ENCODE measurements at places on chromosomes 4 and X. TPM values are rescaled to one million over a fixed set of nuclear protein-coding genes. Genes with fewer than 3 reads are reported as not detected.
A peak's percentile ranks its signal among the peaks of the same experiment; 100 is the strongest.

DNA sequence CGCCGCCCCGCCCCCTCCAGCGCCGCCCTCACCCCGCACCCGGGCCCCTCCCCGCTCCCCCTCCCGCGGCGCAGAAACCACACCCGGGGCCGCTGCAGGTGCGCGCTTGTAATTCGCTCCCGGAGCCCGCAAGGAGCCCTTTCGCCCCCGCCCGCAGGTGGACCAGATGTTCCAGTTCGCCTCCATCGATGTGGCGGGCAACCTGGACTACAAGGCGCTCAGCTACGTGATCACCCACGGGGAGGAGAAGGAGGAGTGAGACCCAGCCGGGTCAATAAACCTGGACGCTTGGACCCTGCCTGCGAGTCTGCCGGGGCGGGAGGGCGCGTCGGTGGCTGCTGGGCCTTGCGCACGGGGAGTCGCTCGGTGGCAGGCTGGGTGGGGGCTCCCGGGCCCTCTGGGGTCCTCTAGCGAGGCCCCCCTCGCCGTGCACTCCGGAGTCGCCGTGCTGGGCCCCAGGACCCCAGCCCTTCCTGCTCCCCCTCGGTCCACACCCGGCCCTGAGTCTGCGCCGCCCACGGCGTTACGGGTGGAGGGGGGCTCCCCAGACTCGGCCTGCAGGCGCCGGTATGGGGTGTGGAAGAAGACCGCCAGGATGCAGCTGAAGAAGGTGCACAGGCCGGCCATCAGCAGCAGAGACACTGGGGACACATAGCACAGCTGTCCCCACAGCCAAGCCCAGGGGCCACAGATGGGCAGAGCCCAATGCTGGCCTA is 7.1 kb downstream of the SLC49A3 start:
- no peak for DNase-seq
- H3K36me3 ChIP-seq = no peaks in the 10 kb centered on the region
- no peaks in the 10 kb centered on the region for H3K27me3 ChIP-seq
- no peak overlapping the region for H3K27ac ChIP-seq

- H3K4me3 ChIP-seq = no peak overlapping the region
- no peak overlapping the region for H3K27ac ChIP-seq
- no peaks in the 10 kb centered on the region for H3K36me3 ChIP-seq
Observed at GRCh38 chrX:100924375-100924774, 4.3 kb downstream of the XKRX start.

- no peaks in the 10 kb centered on the region for H3K36me3 ChIP-seq
- DNase-seq = no peak
- H3K4me1 ChIP-seq = no peaks in the 10 kb centered on the region
- no peaks in the 10 kb centered on the region for H3K27me3 ChIP-seq
- H3K4me3 ChIP-seq = no peak overlapping the region
Observed at GRCh38 chr4:118173956-118174725, 139.9 kb downstream of the NDST3 start.

GRCh38 chr4:185550933-185551332 is 15.6 kb upstream of the PDLIM3 start:
- no peak overlapping the region for H3K4me3 ChIP-seq
- no peaks in the 10 kb centered on the region for H3K27me3 ChIP-seq
- no peaks in the 10 kb centered on the region for H3K36me3 ChIP-seq

DNA sequence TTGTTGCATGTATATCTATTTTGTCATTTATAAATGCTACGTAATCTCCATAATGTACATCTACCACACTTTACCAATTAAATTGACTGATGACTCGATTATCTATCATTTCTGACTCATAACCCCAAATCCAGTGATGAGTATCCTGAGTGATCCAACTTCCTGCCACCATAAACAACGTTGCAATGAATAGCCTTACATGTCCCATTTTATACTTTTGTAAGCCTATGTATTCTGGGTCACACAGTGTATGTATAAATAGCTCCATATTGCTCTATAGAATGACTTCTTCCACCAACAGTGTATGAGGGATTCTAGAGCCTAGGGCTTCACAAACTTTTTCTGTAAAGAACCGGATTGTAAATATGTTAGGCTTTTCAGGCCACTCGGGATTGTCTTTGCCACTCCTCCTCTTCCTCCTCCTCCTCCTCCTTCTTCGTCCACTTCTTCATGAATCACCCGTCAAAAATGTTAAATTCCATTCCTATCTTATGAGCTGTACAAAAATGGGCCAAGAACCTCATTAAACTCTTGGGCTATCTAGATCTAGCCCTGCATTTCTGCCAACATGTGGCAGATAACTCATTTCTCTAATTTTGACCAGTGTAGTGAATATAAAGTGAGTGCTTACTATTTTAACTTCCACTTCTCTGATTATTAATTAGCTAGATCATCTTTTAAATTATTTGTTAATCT is 672.2 kb upstream of the AMOT start:
- H3K4me1 ChIP-seq = no peaks in the 10 kb centered on the region
- H3K27me3 ChIP-seq = no peaks in the 10 kb centered on the region

DNA sequence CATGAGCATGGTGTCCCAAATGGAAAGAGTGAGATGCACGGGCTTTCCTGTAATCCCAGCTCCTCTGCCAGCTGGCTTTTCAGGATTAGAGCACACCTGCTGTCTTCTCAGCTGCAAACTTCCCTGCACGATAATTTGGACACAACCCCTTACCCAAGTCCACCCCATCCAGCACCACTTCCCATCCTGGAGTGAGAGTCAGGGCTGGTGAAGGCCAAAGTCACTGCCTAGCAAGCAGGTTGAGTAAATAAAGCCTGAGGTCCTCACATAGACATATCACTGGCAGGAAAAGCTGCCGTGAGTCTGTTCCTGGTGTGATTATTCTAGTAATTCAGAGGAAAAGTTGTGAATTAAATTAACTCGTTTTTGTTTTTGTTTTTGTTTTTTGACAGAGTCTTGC is 113.9 kb upstream of the MBNL3 start:
- H3K4me3 ChIP-seq = no peak overlapping the region
- H3K27me3 ChIP-seq = no peaks in the 10 kb centered on the region
- no peak overlapping the region for H3K27ac ChIP-seq
- H3K36me3 ChIP-seq = no peaks in the 10 kb centered on the region
- H3K4me1 ChIP-seq = no peaks in the 10 kb centered on the region

DNA sequence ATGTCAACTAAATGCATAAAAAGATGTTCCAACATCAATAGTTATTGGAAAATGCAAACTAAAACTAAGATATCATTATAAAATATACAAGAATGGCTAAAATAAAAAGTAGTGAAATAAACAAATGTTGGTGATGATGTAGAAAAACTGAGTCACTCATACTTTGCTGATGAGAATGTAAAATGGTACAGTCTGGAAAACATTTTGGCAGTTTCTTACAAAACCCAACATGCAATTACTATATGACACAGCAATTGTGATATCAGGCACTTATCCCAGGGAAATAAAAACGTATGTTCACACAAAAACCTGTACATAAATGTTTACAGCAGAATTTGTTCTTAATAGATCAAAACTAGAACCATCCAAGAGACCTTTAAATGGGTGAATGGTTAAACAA is 182.6 kb downstream of the RTL9 start:
- DNase-seq = no peak
- no peak overlapping the region for H3K4me3 ChIP-seq
- H3K27me3 ChIP-seq = no peaks in the 10 kb centered on the region
- no peaks in the 10 kb centered on the region for H3K36me3 ChIP-seq
- H3K4me1 ChIP-seq = no peaks in the 10 kb centered on the region
- no peak overlapping the region for H3K27ac ChIP-seq

DNA sequence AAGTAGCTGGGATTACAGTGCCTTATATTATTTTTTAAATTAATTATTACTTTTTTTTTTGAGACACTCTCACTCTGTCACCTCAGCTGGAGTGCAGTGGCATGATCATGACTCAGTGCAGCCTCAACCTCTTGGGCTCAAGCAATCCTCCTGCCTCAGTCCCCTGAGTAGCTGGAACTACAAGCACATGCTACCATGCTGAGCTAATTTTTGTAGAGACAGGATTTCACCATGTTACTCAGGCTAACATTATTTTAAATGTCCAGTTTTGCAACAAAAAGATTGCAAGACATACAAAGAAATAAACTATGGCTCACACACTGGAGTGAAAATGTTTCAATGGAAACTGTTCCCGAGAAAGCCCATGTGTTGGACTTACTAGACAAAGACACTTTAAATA is 59.2 kb downstream of the MND1 start:
- H3K4me3 ChIP-seq = no peak overlapping the region
- no peaks in the 10 kb centered on the region for H3K36me3 ChIP-seq
- no peaks in the 10 kb centered on the region for H3K27me3 ChIP-seq
- no peaks in the 10 kb centered on the region for H3K4me1 ChIP-seq

GRCh38 chr4:120881351-120881750 is 41.2 kb downstream of the PRDM5 start:
- no peaks in the 10 kb centered on the region for H3K27me3 ChIP-seq
- H3K4me1 ChIP-seq = peaks cover 5% of the 10 kb centered on the region
- no peak overlapping the region for H3K4me3 ChIP-seq
- no peak overlapping the region for H3K27ac ChIP-seq
- DNase-seq = no peak

DNA sequence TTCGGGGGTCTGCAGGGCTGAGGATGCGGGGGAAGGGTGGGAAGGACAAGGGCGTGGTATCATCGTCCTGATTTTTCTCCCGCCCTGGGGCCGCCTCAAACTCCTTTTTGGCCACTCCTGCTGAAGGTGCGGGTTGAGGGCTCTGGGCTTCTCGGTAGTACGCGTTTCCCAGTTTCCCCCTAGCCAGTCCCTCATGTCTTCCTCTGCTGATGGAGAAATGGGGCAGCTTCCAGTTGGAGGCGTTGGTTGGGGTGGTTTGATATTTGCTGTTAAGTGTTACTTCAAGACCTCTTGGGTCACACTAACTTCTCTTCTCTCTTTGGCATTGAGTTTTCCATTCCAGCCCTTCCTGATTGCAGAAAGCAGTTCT is 482 bp downstream of the GSTCD start:
- H3K4me1 ChIP-seq = peaks cover 1% of the 10 kb centered on the region
- H3K27ac ChIP-seq = peak overlapping the region; percentile 65
- peak overlapping the region; percentile 89 for H3K4me3 ChIP-seq
- H3K27me3 ChIP-seq = no peaks in the 10 kb centered on the region
- no peaks in the 10 kb centered on the region for H3K36me3 ChIP-seq
- DNase-seq = no peak

- no peak overlapping the region for H3K27ac ChIP-seq
- H3K4me1 ChIP-seq = no peaks in the 10 kb centered on the region
- H3K27me3 ChIP-seq = no peaks in the 10 kb centered on the region
- no peaks in the 10 kb centered on the region for H3K36me3 ChIP-seq
Observed at GRCh38 chr4:15294202-15294601, 133.6 kb upstream of the C1QTNF7 start.

DNA sequence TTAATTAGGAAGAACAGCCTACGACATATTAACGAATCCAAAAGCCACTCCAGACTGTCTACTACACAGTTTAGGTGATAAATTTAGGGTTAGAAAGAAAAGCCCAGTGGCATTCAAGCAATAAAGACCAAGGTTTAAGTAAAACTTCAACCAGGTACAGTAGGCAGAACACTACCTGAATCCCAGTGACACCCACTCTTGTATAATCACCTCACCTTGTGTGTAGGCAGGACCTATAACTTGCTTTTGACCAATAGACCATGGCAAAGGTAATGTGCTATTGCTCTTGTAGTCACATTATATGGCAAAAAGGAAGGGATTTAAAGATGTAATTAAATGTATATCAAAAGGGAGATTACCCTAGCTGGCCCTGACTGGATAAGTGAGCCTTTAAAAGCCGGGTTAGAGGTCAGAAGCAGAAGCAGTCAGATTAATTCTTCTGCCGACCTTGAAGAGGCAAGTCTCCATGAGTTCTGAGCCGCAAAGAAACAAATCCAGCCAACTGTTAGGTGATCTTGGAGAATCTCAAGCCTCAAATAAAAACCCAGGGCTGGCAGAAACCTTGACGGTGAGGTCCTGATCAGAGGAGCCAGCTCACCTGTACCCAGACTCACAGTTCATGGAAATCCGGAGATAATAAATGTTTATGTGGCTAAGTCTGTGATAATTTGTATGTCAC is 8.8 kb downstream of the FSTL5 start:
- no peaks in the 10 kb centered on the region for H3K4me1 ChIP-seq
- H3K4me3 ChIP-seq = no peak overlapping the region
- H3K27ac ChIP-seq = no peak overlapping the region
- no peaks in the 10 kb centered on the region for H3K36me3 ChIP-seq

DNA sequence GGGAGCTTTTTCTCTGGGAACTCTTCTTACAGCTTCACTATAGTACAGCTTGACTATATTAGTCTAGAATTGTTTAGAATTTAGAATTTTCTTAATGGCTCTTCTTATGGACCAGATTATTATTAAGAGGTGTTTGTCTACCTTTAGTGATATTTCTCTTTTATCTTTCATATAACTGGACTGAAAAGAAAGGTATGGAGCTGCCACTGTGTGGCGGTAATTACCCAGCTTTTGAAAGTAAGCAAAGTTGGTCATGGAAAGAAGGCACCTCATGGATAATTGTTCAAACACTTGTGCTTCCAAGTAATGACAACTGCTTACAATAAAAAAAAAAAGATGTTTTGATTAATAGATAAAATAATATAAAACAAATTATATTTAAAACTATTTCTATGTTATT is 1112.5 kb downstream of the TECRL start:
- DNase-seq = no peak
- H3K36me3 ChIP-seq = no peaks in the 10 kb centered on the region
- no peak overlapping the region for H3K27ac ChIP-seq
- H3K27me3 ChIP-seq = peaks cover 3% of the 10 kb centered on the region

- no peaks in the 10 kb centered on the region for H3K27me3 ChIP-seq
- no peak for DNase-seq
- H3K36me3 ChIP-seq = no peaks in the 10 kb centered on the region
- H3K4me1 ChIP-seq = no peaks in the 10 kb centered on the region
- no peak overlapping the region for H3K27ac ChIP-seq
Observed at GRCh38 chr4:58325070-58325469, 1214.9 kb upstream of the IGFBP7 start.

The TMSB15C gene
- total RNA-seq = 3.6 TPM

The TMSB15B gene
- total RNA-seq = 11.8 TPM

The UGT2A3 gene
- total RNA-seq = not detected

The LRIT3 gene
- 0.35 TPM for total RNA-seq

The MAGEB2 gene
- total RNA-seq = not detected

The GLRA2 gene
- total RNA-seq = not detected

The NSG1 gene
- total RNA-seq = 81.7 TPM
